ENCODE measurements at places on chromosomes 3 and 15.

DNA sequence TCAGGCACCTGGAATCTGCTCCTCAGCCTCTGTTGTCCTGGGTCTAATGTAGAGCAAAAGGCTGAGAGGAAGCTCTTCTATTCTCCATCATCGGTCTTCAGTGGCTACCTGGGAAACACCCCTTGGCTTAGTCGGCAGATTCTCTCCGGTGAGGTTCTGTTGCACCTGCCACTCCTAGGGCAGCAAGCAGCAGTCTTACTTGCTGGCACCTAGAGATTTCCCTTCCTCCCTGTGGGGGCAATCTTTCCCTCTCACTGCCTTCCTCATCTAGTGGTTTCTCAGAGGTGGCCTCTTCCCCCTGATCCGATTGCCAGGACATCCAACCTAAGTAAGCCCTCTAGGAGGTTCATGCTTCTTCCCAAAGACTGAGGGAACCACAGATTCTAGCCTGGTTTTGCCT is 60.8 kb downstream of the PLS1 start:
- no peak for DNase-seq

DNA sequence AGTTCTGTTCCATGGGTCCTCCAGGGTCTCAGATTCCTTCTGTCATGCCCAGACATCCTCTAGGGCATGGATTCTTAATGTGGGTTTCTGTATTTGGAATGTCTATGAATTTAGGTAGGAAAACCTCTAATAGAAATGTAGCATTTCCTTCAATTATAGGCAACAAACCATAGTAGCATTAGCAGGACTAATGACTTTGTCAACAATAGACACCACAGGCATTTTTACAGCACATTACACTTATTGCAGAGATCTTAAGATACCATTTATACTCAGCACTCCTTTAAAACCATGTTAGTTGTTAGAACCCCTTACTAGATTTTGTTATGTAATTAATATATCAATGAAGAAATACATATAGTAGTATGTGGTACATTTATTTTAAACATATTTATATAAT is 77.8 kb upstream of the TBC1D5 start:
- no peak for DNase-seq

DNA sequence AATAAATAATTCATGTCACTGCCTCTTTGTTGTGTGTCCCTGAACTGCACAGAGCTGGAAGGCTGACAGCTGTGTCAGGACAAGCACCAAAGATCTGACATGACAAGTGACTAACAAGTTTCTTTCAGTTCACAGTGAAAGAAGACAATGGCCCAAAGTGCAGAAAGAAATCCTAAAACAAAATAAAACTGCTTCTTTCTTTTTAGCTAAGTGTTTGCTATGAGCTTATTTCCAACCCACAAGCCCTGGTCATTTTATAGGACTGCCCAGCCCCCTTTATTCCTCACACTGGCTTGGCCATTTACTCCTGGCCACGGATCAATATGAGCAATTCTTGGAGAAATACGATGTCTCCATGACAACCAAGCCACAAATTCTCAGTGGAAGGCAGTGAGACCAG is 238.5 kb downstream of the WDR72 start:
- no peak for DNase-seq

DNA sequence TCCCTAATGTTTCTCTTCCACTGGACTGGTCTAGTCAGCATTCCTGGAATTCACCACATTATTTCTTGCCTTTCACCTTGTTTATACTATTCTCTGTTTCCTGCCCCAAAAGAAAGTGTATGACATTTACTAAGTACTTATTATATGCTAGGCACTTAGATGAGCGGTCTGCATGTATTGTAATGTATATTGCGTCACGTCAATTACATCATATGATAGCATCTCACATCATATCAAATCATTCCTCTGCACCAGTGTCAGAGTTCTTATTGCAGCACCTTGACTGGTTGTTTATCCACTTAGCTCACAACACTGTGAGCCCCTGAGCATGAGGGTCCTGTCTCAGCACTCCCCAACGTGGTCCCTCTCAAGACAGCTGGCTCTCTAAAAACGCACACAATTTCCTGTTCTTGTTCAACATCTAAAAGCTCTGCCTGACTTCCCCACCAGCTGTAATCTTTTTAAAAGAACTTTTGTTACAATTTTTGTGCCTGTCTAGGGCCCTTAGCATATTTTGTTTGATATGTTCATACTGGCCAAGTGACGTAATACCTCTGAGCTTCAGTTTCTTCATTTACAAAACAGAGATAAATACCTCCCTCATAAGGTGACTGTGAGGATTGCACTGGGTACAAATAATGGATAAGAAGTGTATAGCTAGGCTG is 58.8 kb downstream of the ARHGAP31 start:
- no peak for DNase-seq

DNA sequence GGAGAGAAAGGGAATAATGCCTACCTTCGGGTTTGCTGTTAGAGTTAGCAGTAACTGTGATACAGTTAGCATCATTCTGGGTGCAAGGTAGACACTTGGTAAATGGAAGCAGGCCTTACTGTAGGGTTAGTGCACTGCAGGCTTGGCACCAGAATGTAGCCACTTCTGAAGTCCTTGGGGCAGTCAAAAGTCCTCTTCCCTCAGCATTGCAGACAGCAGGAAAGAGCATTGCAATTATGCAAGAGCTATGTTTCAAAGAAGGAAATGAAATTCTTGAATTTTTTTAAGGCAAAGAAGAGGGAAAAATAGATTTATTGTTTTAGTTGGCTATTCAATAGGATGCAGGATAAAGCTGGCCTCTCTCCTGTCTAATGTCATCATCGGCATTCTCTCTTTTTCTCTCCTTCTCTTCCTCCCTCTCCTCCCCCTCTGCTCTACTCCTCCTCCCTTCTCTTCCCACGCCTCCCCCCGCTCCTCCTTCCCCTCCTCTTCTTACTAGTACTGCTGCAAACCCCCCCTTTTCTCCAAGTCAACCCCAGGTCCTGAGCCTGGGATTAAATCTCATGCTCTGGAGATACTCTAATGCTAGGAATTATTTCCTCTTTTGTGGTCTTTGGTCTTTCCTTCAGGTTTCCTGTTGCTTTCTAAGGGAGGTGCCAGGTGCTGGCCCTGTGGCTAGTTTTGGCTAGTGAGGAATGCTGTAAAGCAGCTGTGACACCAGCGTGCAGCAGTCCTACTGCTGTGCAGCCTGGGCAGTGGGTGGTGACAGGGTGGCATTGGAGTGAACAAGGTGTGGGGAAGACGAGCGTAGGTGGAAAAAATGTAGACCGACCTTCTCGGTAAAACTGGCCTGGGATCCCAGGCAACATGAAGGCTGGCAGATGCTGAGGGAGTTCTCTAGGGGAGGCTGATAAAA is 21.7 kb downstream of the EEFSEC start:
- DNase-seq = no peak

Measured in left colon (tissue), 2 donors.